ENCODE measurements at places on chromosomes 7 and 10. TPM values are rescaled to one million over a fixed set of nuclear protein-coding genes. Genes with fewer than 3 reads are reported as not detected.

The TAS2R5 gene
- polyA plus RNA-seq, result 2.5 TPM

The CNPY1 gene
- not detected for polyA plus RNA-seq

The HTR7 gene
- polyA plus RNA-seq, result 0.36 TPM

The SPOCK2 gene
- 3.6 TPM for polyA plus RNA-seq

DNA sequence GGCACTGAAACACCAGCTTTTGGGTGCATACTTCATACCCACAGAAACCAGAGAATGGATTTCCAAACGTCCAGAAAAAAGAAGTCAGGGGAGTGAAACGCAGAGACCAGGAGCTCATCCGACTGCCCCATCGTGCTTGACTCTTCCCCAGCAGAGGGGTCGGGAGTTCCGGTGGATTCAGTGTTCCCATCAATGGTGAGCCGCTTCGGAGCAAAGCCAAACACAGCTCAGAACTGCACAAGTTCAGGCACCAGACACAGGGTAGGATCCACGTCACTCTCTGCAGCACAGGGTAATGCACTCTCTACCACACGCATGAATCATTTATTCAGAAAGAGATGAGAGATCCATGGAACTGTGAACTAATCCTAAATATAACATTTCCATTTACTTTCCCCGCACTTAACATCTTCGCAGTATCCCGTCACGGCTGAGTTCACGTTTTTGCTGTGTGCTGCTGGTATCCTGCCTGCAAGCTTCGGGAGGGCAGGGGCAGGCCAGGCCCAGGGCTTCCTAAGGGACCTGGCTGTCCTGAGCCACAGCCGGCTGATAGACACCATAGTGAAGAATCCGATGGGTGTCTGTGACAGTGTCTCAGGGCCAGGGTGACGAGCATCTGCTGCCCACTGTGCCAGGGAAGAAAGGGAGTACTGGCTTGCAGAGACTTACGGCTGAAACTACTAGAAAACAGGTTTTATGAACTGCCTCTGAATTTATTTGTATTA lies 545.3 kb downstream of the PTPRN2 start:
- DNase-seq, result no peak

- DNase-seq, result no peak
Measured at GRCh38 chr7:117895276-117895675, 22.0 kb upstream of the CTTNBP2 start.

GRCh38 chr7:155758348-155758747 lies 53.9 kb downstream of the SHH start:
- DNase-seq, result no peak

All from hindlimb muscle (tissue), 1 donor.